Stimulated activated CD4-positive, alpha-beta T cell treated with anti-CD3 and anti-CD28 coated beads, Interleukin-15, amount 100 ng/mL, for 1 hour (primary cell): ENCODE measurements at places on chromosomes 12 and 14.

DNA sequence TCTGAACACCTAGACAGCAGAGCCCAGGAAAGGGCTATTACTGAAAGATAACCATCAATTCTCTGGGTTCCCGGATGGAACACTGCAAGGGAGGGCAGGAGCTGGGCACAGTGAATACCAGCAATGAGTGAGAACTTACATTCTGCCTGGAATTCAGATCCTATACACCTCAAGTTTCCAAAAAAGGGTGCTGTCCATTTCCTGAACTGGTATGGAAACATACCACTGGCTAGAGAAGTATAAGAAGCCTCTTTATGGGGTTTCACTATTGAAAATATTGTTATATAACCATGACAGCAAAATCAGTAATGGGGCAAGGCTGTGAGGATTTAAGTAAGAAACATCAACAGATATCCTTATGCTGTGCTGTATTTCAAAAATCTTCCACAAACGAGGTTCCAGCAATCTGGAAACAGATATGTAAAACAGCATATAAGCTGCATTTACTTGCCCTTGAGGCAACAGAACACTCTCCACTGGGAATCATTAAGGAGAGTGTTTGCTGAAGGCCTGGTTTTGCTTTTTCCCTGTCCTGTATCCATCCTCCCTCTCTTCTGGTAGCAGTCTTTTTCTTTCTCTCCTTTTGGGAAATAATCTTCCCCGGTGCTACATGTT is 53.3 kb upstream of the GTF2A1 start:
- no peak for DNase-seq

DNA sequence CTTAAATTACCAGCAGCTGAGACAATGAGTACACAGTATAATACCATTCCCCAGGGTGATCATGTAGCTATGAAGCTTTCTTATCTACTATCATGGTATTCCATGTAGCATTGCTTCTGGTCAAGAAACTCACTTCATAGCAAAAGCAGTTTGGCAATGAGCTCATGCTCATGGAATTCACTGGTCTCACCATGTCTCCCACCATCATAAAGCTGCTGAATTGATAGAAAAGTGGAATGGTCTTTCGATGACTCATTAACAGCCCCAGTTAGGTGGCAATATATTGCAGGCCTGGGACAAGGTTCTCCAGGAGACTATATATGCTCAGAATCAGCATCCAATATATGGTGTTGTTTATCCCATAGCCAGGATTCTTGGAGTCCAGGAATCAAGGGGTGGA is 553.7 kb downstream of the FOXG1 start:
- DNase-seq, result no peak

DNA sequence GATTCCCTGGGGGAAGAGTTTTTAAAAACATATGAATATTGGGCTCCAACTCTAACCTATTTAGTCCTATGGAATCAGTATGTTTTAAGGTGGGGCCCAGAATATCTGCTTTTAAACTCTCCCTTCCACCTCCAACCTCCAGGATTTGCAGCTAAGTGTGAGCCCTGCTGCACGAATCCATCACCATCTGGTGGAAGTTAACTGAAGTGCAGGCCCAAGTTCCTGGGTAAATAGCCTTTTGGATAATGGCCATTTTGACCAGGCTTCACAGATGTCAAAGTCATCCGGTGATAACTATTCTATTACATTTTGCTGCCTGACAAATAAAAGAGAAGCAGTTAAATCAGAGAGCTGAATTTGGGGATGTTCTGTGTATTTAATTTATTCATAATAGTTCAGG is 58.1 kb upstream of the RMST start:
- DNase-seq, result no peak

DNA sequence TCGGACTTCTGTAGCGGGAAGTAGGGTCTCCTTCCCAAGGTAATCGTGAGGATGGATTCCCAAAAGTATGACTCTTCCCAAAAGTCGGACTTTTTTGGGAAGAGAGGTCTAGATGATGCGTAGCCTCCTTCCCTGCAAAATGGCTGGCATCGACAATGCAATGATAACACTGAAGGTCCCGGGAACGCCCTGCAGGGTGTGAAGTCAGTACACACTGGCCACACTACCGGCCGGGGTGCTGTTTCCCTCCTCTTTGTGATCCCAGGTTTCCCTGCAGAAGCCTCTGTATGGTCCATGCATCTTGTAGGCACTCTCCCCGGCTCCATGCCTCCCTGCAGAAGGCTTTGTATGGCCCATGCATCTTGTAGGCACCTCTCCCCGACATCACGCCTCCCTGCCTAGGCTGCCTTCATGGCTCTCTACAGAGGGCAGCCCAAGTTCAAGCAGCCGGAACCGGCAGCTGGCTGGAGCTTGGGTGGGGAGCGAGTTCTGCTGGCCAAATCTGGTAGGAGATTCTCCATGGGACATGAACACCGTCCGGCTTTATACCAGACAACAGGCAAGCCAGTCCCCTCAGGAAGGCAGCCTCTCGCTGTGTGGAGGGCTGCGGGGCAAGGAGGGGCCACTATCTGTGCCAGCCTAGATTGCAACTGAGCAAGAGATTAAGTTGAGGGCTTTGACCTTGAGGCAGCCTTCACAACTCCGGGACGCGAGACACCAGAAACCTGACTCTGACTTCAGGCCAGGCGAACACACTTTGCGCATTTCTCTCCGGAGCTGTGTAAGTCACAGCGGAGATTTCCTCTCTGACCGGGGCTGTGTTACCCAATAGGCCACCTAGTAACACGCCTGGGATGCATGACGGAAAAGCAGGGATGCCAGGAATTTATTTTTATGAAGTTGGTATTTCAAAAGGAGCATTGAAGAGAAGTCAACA is 23.5 kb downstream of the FZD10 start:
- DNase-seq, result no peak

DNA sequence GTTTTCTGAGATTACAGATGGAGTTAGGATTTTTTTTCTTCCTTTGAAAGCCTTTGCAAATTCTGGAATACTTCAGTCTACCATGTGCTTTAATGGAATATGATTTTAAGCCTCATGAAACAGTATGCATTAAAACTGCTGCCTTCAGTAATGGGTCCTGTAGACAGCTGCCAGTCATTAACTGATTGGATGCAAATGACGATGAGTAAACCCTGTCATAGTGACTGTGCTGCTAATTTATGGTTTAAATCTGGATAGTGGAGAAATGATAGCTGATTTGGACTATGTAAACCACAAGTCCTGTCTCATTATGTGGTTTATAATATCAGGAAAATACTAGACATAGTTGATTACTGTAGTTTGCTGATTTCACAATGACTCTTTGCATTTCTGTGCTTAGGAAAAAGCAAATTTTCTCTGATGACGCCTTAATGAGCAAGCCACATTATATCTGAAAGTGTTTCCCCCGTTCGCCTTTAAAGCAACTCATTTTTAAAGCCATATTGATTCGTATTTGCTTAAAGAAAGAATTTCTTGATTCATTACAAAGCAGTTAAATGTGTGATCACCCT is 217.6 kb downstream of the TMTC2 start:
- DNase-seq, result no peak

GRCh38 chr14:92437729-92438285 is 75.8 kb upstream of the RIN3 start:
- DNase-seq, result no peak

DNA sequence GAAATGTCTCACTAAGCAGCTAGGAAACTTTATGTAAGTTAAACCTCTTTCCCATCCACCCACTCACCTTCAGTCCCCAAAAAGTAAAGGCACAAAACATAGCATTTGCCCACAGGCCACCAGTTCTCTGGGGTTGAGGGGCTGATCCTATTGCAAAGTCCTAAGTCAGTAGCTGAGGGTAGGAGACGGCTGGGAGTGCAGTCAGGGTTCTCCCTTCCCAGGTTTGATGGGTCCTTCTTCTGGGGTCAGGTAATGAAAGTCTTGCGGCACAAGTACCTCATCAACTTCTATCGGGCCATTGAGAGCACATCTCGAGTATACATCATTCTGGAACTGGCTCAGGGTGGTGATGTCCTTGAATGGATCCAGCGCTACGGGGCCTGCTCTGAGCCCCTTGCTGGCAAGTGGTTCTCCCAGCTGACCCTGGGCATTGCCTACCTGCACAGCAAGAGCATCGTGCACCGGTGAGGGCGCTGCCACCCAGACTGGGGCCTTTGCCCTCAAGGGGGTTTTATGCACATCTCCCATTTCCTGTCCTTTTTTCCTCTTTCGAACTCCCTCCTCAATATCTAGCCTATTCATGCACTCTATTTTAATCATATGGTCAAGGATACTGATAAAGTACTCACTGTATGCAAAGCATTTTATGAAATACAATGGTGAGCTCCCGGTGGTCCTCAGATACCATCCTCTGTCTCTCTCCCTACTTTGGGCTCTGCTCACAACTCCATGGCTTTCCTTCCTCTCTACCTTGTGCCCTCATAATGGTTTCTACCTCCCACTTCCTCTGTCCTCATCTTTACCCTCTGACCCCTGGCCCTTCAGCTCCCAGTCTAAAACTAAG is 986 bp downstream of the TSSK4 start:
- no peak for DNase-seq

GRCh38 chr12:68175557-68176061 is 16.1 kb upstream of the IFNG start:
- DNase-seq, result peak; percentile 30

- DNase-seq, result no peak
Observed at GRCh38 chr12:45355730-45356129, 139.8 kb downstream of the ANO6 start.

DNA sequence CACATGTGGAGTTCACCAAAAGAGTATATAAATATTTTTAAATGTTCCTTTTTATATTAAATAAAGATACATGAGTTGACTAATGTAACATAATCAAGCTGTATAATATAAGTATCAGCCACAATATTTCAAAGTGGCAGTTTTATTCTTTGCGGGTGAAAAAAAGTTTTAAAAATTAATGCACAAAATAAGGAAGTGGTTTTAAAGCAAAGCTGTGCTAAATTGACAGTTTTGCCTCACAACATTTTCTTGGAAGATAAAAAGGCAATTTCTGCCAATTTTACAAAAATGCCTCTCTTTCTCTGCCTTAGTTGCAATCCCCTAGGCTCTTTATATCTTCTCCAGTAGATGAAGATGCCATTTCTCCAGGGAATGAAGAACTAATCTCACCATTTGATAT is 719.1 kb downstream of the C12orf50 start:
- no peak for DNase-seq

- no peak for DNase-seq
Observed at GRCh38 chr12:33156042-33156441, 259.5 kb upstream of the PKP2 start.

GRCh38 chr12:51773145-51773869 is 75.2 kb downstream of the FIGNL2 start:
- DNase-seq, result no peak

DNA sequence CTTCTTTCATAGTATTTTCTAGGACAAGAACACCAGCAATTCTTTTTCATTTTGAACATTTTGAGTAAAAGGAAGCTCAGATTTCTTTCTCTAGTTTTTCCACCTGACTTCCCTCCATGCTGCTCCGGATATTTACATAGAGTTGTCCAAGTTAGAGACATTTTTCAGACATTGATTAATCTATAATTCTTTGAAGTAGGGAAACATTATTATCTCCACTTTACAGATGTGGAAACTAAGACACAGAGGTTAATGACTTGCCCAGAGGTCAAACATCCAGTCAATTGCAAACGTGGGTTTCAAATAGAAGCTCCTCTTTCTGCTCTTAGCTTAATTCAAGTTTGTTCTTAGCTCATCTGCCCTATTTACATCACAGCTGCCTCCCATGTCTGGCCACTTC is 138.3 kb downstream of the EGLN3 start:
- no peak for DNase-seq

DNA sequence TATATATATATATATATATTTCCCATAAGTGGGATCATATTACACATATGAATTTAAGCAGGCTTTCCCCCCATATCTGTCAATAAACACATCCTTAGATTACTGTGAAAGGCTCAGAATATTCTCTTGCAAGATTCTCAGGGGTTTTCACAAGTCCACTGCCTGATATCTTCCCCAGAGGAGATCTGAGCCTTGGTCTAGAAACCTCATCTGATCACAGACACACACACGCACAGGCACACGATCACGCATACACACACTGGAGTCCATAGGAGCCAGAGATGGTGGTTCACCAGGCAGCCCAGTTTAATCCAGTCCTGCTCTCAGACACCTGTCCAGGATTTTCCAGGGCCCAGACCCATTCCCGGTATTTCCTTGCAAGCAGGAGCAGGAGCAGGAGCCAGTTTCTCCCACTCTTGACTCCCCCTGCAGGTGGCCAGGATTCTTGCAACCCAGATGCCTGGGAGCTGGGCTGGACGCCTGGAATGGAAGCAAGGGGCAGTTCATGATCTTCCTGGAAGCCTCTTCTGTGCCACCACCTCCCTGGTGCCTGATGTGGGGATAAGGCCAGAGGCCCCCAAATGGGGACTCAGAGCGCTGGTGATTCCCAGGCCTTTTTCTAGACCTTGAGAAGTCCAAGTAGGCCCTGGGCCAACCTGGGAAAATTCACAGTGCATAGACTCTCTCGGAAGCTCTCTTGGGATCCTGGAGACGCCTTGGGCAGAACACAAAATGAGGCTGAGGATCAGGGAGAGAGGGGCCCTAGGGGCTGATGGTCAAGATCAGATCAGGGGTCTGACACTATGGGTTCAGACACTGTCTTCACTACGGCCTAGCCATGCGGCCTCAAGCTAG is 16.5 kb upstream of the KRT78 start:
- no peak for DNase-seq

GRCh38 chr12:19643635-19644034 is 204.3 kb downstream of the AEBP2 start:
- DNase-seq, result no peak

DNA sequence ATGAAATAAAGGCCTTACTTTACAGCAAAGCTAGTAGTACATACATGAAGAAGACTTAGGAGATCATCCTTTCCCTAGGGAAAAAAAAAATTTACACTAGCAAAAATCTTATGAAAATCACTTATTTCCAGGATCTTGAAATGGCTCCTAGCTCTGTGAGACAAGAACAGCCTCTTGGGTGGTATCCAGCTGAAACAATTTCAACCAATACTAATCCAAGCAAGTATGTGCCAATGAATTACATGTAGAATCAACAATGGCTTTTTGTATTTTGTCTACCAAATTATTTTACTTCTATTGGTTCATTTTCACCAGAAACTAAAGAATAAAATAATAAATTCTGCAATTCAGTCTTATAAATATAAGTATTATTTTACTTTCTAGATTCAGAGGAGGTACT is 2.7 kb upstream of the SLCO1A2 start:
- DNase-seq, result no peak

GRCh38 chr14:69107407-69108003 is 45.4 kb downstream of the DCAF5 start:
- DNase-seq, result no peak

GRCh38 chr12:90274407-90274806 is 565.8 kb upstream of the ATP2B1 start:
- no peak for DNase-seq

GRCh38 chr12:111488271-111488670 is 82.5 kb downstream of the SH2B3 start:
- no peak for DNase-seq

- DNase-seq, result no peak
Observed at GRCh38 chr12:85352016-85352415, 72.0 kb downstream of the ALX1 start.

GRCh38 chr12:119546340-119546739 is 47.2 kb upstream of the TMEM233 start:
- no peak for DNase-seq
